Activated CD8-positive, alpha-beta memory T cell treated with anti-CD3 and anti-CD28 coated beads, Interleukin-2, amount 10 ng/mL, durations not matched to agents 7 days and 5 days (primary cell): ENCODE measurements at places on chromosomes 5 and 9. TPM values are rescaled to one million over a fixed set of nuclear protein-coding genes. Genes with fewer than 3 reads are reported as not detected.

The TDRD7 gene
- total RNA-seq: 15.3 TPM

- DNase-seq: no peak
These were observed 280.2 kb downstream of the SEMA5A start for GRCh38 chr5:9265441-9266287.

DNA sequence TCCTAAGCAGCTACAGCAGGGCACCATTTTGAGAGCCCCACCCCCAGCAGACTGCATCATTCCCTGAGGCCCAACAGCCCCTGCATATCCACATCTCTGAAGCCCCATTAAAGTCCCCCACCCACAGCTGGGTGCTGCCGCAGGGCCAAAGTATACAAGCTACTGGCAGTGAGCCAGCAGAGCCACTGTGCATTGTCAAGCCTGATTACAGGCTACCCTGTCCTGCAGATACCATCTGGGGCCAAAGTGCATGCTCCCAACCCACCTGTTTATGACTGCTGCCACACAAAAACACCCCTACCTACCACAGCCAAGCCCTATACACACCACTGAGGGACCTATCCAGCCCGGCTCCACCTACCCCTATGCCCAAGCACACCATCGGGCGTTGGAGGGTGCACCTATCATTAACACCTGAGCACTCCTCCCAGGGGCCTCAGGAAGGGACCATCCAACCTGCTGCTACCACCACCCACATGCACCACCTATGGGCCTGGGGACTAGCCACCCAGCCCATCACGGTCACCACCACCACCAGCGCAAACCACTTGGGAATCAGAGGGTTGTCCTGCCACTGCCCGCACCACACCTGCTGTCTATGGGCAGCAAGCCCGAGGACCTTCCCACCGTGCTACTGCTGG, 105.0 kb downstream of the PLPP1 start:
- DNase-seq: no peak

GRCh38 chr5:148799737-148800527, 26.5 kb upstream of the ADRB2 start:
- DNase-seq: no peak

- DNase-seq: no peak
These were observed 45.7 kb upstream of the SMAD5 start for GRCh38 chr5:136086783-136087566.

DNA sequence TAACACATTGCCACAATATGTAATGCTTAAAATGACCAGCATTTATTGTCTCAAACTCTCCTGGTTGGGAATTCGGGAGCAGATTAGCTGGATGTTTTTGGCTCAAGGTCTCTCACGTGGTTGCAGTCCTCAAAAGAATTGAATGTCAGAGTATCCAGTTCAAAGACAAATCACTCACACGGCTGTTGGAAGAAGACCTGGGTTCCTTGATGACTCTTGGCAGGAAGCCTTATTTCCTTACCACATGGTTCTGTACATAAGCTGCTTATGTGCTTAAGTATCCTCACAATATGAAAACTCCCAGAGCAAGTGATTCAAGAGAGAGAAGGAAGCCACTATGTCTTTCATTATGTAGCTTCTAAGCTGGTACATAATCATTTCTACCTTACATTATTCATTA, 230.3 kb upstream of the PTPRD start:
- DNase-seq: no peak
